Liver (tissue), 10 donors: ENCODE measurements at places on chromosomes 12 and 14. TPM values are rescaled to one million over a fixed set of nuclear protein-coding genes. Genes with fewer than 3 reads are reported as not detected.

DNA sequence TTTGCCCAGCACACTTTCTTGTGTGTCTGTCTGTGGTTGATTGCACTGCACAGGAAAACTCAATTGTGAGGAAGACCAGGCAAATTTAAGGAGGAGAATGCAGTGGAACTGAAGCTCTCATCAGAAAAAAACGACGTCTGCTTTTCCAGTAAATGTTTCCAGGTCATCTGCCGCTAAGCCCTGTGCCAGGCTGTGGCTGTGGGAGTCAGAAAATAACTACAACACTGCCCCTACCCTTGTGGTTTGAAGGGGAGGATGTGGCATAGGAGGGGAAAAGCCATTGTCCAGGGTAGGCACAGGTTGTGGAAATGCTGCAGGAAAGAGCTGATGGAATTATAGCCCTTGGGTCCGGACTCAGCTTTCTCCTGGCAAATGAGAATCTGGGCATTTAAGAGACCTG lies 259.7 kb upstream of the TMEM132C start:
- DNase-seq: no peak

POLR3B gene
- 12.2 TPM for total RNA-seq

DNA sequence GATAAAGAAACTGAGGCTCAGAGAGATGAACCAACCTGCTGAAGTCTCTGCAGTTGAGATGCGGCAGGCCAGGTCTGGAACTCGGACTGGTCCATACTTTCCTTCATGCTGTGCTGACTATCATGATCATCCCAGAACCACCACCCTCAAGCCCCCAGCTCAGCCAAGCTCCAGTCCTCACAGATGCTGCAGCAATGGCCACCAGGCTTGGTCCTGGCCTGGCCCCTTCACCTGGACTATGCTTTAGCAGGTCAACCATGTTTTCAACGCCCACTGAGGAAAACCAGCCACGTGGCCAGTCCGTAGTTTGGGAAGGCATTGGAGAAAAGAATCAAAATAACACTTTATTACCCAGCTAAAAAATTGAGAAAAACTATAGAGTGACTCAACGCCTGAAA lies 1.4 kb downstream of the GPR68 start:
- no peak for DNase-seq

NELL2 gene
- 0.17 TPM for total RNA-seq
